ENCODE measurements at places on chromosomes 7 and 10.

DNA sequence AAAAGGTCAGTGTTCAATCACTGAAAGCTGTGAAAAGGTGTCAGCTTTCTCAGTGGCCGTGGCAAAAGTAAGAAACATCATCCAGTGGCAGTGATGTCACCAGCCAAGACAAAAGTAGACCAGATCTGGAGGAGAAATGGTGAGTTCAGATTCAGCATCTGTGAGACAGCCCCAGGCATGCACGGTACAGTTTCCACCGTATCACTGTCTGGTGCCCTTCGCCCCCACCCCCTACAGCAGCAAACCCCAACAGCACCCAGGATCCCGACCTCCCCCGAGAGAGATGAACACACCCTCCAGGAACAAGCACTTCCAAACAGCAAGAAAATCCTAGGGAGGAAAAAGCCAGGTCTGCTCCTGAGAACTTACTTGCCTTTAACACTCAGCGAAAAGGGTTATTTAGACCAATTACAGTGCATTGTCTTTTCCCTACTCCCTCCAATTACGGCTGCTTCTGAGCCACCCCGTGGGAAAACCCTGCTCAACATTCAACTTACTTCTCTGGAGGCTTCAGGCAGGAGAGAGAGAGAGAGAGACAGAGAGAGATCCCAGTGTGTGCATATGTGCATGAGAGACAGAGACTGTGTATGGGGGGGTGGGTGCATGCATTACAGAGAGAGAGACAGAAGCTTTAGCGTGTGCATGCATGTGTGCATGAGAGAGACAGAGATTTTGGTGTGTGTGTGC is 189.6 kb downstream of the GRID1 start:
- peak; percentile 35 for DNase-seq

- no peak for DNase-seq
Measured at GRCh38 chr7:91098566-91098965, 165.7 kb upstream of the FZD1 start.

- DNase-seq = no peak
Measured at GRCh38 chr10:102959360-102959759, 41.3 kb downstream of the CNNM2 start.

DNA sequence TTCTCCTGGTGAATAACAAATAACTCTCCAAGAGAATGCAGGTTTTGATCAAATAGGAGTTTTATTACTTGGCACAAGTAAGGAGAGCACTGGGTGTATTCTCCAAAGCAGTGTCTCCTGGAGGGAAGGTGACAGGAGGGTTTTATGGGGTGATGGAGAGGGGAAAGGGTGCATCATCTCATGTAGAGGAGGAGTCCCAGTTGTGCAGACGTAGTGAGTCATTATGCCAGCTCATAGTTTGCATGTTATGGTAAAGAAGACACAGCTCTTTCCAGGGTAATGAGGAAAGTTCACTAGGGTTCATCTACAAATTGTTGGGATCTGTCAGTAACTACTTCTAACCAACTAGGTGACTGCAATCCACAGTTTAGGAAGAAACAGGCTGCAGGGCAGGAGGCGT is 347.9 kb upstream of the MEOX2 start:
- DNase-seq = no peak

DNA sequence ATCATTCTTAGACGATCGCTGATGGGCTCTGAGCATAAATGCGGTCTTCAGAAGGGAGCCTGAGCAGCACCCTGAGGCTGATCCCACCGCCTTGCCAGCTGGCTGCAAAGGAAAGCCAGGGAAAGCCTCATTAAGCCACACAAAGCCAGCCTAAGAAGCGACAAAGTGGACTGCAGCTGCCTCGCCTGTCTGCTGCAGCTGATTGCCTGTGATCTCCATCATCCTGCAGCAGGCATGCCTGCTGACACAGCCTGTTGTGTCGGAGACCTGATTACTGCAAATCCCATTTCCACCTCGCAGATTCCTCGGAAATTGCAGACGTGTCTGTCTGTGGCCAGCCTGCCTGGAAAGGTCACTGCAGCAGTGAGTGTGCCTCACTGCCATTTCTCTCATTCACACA is 1087.0 kb upstream of the AUTS2 start:
- DNase-seq = no peak

All from mesenteric fat pad (tissue), 1 donor.